ENCODE measurements at places on chromosomes 2 and 18.

DNA sequence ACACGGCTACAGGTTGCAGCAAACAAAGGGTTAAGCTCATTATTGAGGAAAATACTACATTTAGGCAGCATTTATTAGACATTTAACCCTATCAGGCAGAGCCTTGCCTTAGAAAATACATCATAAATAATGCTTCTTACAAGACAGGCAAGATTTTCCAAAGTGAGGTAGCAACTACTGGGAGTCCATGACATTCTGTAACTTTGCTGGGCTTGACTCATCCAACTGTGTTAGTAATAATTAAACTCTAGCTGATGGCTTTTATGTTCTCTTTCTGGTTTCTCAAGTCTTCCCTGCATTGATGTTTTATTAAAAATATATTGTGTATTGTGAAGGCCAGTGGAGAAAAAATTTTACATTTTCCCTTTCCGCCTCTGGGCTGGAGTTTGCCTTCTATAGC lies 291.3 kb downstream of the AFF3 start:
- no peak for DNase-seq

GRCh38 chr2:55159037-55159651 lies 72.9 kb downstream of the CLHC1 start:
- no peak for DNase-seq

DNA sequence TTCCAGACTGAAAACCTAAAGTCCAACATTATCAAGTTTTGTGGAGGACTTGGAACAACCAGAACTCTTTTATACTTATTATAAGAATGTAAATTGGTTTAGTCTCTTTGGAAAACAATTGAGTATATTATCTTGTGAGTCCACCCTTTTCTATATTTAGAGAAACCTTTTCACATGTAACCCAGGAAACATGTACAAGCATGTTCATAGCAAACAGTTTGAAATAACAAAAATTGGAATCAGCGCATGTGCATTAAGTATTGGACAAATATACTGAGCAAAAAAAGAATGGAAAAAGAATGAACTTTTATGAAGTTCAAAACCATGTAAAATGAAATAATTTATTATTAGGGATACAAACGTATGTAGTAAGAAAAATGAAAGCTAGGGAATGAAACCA lies 246.0 kb downstream of the WDR7 start:
- DNase-seq = no peak

- no peak for DNase-seq
These were observed 593.2 kb downstream of the ZEB2 start for GRCh38 chr2:143926736-143927135.

DNA sequence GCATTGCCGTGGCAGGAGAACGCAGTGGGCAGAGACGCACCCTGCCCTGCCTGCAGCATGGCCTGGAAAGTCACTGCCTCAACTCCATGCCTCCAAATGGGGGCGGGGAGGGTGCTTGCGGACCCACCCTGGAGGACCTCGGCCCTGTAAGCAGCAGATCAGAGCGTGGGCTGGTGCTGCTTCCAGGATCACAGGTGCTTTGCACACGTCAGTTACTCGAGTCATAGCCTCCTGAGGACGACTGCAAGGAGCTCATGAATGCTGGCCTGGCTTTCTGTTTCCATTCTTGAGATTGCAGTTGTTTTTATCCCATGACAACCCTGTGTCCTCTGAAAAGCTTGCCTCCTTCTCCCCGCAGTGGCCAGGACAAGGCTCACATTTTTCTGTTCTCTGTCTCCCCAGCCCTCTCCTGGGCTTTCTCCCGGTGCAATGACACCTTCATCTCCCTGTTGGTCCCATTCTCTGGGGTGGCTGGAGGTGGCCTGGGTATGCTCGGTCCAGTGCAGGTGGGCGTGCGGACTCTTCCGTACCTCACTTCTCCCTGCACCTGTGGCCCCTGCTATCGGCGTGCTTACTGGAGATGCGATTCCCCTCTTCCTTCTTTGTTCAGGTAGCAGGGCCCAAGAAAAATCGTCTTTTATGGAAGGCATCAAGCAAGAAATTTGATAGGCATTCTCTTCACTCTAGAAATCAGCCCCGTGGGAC lies 208.0 kb downstream of the GBX2 start:
- no peak for DNase-seq

DNA sequence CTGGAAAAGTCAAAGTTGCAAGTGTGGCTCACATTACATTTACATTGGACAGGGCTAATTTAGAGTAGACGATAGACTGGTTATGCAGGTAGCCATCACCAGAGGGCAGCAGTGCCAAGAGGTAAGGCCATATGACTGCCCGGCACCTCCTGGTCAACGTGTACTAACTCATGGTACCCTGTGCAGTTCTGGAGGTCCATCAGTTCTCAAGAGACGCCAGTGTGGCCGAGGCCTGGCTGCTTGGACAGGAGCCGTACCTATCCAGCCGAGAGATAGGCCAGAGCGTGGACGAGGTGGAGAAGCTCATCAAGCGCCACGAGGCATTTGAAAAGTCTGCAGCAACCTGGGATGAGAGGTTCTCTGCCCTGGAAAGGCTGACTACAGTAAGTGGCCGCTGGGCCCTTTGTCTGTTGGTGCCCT lies 65.8 kb upstream of the EML6 start:
- no peak for DNase-seq

GRCh38 chr2:111007757-111008688 lies 112.7 kb upstream of the BCL2L11 start:
- DNase-seq = no peak

GRCh38 chr2:60853531-60853930 lies 27.8 kb upstream of the REL start:
- no peak for DNase-seq

DNA sequence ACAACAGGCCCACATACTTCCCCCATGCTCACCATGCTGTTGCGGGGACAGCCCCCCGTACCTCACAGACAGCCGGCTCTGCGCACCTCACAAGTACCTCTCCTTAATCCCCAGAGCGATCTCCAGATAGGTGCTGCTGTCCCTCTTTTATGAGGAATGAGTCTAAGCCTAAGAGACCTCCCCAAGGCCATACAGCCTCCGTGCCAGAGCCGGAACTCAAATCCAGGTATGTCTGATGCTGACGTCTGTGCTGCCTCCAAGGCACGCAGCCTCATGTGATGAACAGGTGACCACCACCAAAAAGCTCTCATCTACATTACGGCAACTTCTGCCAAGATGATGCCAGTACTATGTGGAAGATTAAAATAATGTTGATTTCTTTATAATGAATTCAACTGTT lies 85.2 kb downstream of the EIPR1 start:
- DNase-seq = no peak

GRCh38 chr2:170647741-170648436 lies 67.2 kb upstream of the SP5 start:
- DNase-seq = no peak

GRCh38 chr2:45904267-45904945 lies 252.9 kb downstream of the PRKCE start:
- DNase-seq = no peak

- DNase-seq = no peak
These were observed 91.0 kb upstream of the RAB6C start for GRCh38 chr2:129888461-129888860.

GRCh38 chr18:61854578-61855448 lies 38.0 kb downstream of the RNF152 start:
- DNase-seq = no peak

- DNase-seq = no peak
These were observed 12.4 kb downstream of the SLC66A2 start for GRCh38 chr18:79939096-79939495.

GRCh38 chr2:54401554-54401953 lies 54.6 kb upstream of the SPTBN1 start:
- DNase-seq = no peak

DNA sequence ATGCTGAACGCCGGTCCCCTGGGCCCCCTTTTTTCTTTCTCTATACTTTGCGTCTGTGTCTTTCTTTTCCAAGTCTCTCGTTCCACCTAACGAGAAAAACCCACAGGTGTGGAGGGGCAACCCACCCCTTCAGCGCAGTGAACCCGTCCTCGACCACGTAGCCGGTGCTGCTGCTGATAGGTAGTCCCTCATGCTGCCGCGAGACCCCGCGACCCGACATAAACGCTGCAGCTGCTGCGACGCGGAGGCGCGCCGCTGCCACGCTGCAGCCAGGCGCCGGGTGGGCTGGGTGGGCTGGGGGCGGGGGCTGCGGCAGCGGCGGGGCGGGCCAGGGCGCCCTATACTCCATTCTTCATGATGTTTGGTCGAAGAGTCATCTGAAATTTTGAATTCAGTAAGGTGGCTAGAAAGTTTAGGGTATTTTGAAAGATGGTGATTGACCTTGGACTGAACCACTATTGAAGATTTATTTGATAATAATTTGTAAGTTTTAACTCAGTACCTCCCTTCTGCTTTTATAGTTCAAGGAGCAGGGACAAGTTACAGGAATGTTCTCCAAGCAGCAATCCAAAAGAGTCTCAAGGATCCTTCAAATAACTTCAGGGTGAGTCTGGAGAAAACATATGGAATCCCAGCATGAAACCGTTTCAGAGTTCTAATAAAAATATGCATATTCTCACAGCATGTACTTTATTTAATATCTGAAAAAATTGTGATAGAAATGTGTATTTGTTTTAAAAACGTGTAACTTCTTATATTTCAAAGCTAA lies 24.1 kb downstream of the CFLAR start:
- DNase-seq = no peak

All from type B pancreatic cell (in vitro differentiated cells).